ENCODE measurements at places on chromosomes 2 and 18. TPM values are rescaled to one million over a fixed set of nuclear protein-coding genes. Genes with fewer than 3 reads are reported as not detected.
A peak's percentile ranks its signal among the peaks of the same experiment; 100 is the strongest.

The HOXD1 gene
- polyA plus RNA-seq, result 9.1 TPM

The DYNC2LI1 gene
- 96.6 TPM for polyA plus RNA-seq

DNA sequence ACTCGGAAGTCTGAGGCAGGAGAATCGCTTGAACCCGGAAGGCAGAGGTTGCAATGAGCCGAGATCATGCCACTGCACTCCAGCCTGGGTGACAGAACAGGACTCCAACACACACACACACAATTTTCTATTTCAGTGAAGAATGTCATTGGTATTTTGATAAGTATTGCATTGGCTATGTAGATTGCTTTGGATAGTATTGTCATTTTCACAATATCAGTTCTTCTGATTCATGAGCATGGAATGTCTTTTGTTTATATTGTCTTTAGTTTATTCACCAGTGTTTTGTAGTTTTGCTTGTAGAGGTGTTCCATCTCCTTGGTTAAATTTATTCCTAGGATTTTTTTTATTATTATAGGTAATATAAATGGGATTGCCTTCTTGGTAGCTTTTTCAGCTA, 693.4 kb upstream of the SYT4 start:
- DNase-seq, result no peak

GRCh38 chr2:11477994-11478393, 12.0 kb upstream of the E2F6 start:
- peak; percentile 86 for DNase-seq

DNA sequence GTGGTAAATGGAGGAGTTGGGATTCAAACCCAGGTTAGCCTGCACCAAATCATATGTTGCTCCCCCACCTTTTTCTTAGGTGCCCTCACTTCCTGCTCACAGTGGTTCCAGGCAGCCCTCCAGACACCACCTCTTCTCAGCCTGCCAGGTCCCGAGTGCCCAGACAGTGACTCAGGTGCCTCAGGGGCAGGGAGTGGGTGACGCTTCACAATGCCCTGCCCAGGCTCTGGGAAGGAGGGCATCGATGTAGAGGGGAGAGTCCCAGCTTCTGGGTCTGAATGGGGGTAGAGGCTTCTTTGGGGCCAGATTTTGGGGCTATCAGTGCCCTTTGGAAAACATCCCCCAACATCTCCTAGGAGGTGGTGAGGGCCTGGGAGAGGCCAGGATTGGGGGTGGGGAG, 5.2 kb upstream of the DNAJB2 start:
- DNase-seq, result no peak

DNA sequence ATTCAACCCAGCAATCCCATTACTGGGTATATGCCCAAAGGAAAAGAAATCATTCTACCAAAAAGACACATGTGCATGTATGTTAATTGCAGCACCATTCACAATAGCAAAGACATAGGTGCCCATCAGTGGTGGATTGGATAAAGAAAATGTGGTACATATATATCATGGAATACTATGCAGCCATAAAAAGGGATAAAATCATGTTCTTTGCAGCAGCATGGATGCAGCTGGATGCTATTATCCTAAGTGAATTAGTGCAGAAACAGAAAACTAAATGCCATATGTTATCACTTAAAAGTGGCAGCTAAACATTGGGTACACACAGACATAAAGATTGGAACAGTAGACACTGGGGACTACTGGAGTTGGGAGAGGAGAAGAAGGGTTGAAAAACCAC, 82.2 kb downstream of the MYO3B start:
- DNase-seq, result no peak

DNA sequence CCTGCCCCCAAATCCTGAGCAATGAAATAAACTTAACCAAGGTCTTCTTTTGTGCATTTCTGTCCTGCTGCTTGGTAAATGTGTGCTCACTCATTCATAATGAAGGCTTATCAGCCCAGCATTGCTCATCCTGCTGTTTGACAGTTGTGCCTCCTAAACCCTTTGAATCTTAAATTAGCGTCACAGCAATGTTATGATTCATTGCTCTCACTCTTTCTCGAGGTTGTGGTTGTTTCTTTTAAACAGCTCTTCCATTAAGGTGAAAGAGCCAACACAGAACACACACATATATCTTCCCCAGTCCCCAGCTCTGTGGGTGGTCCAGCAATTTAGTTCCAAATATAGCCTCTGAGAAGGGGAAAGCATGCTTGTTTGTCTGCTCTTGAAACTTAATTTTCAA, 84.0 kb downstream of the EVA1A start:
- peak; percentile 58 for DNase-seq

DNA sequence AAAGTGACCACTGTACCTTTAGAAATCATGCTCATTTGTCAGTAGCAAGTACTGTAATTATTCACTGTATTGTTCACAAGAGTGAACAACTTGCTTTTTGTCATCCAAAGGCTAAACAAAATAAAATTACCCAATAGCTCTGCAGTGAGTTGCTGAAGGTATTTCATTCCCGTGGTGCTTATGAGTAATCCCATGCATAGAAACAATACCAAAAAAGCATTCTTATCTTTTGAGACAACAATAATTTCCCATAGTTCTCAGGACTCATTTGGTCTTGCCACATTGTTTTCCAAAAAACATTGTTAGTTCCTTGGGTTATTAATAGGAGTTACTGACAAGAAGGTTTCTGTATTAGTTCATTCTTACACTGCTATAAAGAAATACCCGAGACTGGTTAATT, 503.2 kb upstream of the FAM98A start:
- DNase-seq, result no peak

Measured in renal pelvis (tissue), 12 donors.